ENCODE measurements at places on chromosomes 12 and 14.

DNA sequence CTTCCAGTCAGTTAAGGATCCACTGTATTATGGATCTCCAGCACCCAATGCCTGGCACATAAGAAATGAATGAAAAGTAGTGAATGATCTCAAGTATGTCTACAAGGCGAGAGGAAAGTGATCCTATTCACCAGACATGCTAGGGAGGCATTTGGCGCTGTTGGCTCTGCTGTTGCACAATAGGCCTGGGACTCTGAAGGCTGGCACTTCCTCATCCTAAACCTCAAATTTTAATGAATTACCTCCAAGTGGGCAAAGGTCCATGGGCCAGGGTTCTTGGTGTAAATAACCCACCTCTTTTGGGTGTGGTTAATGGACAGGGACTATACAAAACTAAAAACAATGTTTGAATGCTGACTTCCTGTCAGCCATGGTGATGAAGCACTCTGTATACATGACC, 173.4 kb upstream of the PZP start:
- no peak for DNase-seq

- DNase-seq, result no peak
These were observed 19.6 kb upstream of the RPS6KA5 start for GRCh38 chr14:91080071-91080470.

DNA sequence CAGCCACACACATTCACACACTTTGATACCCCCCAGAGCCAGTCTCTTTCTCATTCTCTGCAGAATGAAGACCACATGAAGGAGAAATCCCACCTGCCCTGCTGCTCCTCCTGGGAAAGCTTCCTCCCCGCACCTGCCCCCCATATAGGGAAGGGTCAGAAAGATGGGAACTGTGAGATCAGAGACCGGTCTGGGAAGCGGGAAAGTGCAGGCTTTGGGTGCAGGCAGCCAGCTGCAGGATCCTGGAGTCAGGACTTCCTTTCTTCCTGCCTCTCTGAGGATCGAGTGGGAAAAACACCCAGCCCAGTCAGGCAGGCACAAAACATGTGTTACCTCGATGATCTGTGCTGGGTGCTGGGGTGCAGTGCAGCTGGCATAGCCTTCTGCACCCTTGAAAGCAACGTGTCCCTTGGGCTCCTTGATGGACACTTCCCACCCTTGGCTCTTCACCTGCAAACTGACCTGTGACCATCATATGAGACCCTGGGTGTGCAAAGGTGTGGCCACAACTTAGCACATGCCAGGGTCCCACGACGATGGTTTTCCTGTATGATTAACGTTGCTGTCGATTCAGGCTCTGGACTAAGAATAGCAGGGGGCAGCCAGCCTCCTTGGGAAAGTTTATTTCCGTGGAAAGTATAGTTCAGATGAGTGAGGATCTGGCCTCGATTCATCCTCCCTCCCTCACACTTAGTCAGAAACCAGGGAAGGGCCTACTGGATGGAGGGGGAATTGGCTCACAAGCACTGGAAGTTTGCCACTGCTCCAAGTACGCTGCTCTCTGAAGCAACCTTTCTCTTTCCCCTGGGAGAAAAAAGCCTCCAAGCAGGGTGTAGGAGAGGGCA, 105.4 kb upstream of the MED13L start:
- DNase-seq, result no peak

DNA sequence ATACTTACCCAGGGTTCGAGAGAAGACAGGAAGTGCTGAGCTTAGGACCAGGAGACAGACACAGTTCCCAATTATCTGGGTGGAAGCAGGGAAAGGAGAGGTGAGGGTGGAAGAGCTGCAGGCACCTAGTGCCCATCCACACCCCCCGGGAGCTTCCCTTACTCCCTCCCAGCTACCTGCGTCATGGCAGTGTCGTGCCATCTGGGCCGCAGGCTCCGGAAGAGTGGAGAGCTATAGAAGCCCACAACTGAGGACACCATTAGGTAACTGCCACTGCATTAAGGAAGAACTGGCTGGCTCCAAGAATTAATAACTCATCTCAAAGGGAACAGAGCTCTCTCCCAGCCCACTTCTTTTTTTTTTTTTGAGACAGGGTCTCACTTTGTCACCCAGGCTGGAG, 5.8 kb upstream of the DHH start:
- DNase-seq, result no peak

DNA sequence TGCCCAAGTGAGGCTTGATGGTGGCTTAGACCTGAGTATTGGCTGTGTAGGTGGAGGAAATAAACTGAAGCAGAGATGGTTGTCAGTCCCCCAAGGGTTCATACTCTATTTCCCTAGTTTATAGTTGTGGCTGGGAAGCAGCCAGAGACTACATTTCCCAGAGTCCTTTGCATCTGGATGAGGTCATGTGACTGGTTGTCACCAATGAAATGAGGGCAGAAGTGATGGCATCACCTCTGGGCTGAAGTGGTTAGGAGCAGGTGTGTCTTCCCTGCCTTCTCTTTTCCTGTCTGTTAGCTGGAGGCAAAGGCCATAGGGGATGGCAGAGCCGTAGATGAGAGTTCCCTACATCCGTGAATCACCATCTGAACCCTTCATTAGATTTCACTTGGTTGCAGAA, 16.3 kb upstream of the NOS1 start:
- DNase-seq, result no peak

GRCh38 chr14:95303552-95303951, 16.2 kb downstream of the CLMN start:
- no peak for DNase-seq

GRCh38 chr14:32375663-32376062, 46.6 kb downstream of the AKAP6 start:
- DNase-seq, result no peak

GRCh38 chr12:3493043-3493858, 2.2 kb downstream of the PRMT8 start:
- no peak for DNase-seq

- no peak for DNase-seq
These were observed 40.2 kb downstream of the CACNA2D4 start for GRCh38 chr12:1878214-1878613.

All from KG1 (cell line).